ENCODE measurements at places on chromosomes 13 and 19.

- DNase-seq: no peak
Observed at GRCh38 chr19:50425581-50425980, 6.8 kb downstream of the SPIB start.

- no peak for DNase-seq
Observed at GRCh38 chr13:109610517-109610916, 175.9 kb downstream of the IRS2 start.

GRCh38 chr19:13974073-13974472 lies 21.8 kb downstream of the DCAF15 start:
- DNase-seq: no peak

DNA sequence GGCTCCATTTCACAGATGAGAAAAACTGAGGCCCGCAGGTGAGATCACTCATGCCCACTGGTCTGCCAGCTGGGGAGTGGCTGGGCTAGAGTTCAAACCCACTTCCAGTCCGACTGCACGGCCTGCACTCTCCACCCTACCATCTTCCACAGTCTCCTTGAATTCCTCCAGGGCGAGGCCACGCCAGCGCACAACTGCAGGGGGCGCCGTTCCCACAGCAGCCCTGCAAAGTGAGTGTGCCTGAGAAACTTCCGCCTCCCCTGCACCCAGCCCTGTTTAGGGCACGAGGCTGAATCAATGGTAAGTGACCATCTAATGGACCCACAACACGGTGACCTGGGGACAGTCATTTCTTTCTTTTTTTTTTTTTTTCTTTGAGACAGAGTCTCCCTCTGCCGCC lies 829 bp upstream of the ATCAY start:
- DNase-seq: no peak

DNA sequence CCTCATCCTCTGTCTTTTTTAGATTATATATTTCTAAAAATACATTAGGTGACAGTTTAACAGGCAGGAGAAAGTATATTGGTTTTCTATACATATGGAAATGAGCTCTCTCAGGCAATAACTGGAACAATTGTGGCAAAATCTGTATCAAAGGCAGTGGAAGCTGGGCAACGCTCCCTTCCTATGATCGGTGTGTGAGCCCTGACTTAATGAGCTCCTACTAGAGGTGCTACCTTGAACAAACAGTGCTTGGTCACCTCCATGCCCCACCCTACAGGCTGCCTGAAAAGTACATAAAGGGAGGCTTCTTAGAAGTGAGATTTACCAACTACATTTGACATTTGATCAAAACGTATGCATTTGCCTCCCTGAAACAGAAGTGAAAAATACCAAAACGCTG lies 185.3 kb downstream of the EFNB2 start:
- no peak for DNase-seq

- DNase-seq: no peak
Observed at GRCh38 chr13:40755082-40755700, 15.8 kb downstream of the MRPS31 start.

DNA sequence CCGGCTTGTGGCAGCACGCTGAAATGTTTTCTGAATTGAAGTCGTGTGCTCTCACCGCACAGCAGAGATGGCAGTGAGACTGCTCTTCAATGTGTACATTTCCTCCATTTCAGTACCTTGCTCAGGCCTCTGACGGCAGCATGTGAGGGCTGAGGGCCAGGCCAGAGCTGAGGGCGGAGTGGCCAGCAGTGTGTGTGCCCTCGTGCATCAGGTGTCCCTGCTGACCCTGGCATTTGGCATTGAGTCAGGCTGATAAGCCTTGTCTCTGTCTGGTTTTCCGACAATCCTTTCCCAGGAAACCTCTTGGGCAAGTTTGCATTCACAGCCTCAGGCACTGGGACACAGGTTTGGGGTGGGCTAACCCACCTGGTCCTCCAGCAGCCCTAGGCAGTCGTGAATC lies 62.3 kb downstream of the EFNB2 start:
- DNase-seq: no peak

DNA sequence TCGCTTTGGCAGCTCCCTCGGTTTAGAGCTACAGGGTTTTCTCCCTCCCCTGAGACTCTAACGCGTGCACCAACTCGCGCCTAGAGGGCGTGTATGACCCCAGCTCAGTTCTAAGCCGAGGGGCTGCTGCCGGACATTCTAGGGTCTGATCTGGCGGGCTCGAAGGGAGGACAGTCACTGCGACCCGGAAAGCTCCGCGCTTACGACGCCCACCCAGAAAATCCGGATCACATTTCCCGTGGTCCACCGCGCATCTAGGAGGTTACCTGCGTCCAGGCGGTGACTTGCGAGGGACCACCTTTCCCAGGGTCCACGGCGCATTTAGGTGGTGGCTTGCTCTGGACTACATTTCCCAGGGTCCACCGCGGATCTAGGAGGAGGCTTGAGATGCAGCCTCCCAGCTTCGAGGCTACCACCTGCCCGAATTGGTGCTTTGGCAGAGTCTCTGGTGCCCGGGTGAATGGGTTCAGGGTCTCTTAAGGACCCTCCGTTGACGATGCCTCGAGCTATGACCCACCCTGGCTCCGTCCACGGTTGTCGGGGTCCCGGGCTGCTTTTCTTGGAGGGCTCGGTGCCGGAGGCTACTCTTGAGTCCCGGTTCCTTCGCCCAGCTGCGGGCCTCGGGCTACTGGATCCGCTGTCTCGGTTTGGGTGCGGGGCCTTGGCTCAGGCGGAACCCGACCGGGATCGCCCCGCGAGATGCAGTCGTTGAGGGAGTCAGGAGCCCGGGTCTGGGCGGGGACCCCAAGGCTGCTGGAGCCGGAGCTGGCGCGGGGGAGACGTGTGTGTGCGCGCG lies 30.5 kb downstream of the ZNF146 start:
- DNase-seq: no peak

GRCh38 chr13:38180670-38181069 lies 169.0 kb upstream of the UFM1 start:
- DNase-seq: no peak

DNA sequence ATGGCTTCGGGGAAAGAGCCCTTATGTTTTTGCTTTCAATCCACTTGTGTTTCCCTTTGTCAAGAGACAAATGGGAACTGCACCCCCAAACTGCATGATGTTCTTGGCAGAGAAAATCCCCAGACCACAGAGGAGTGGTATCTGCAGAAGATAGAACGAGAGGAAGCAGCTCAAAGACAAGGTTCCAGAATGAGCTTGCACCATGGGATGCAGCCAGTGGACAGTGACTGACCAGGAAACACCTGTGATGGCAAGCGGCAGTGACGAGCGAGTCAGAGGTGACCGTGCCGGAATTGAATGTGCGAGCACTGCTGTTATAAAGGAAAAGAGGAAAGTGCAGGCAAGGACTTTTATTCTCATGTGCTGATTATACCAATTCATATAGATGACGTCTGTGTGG lies 46.3 kb downstream of the IRS2 start:
- DNase-seq: no peak

DNA sequence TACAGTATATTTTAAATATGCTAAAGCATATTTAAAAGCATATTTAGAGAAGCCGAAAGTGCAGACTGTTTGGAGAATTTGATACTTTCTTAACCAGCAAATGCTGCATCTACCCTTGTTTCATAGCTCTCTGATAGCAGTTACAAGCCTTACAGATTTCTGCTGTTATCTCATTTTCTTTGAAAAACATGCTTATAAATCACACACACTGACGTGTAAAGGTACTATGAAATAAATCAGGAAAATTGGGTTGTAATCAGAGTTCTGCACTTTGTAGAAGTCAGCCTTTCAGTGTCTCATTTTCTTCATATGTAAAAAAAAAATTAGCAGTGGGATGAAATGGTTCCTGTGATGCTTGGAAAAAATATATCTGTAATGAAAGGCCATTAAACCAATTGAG lies 1432.4 kb upstream of the ATXN8OS start:
- no peak for DNase-seq

GRCh38 chr13:110564472-110564985 lies 3.0 kb upstream of the RAB20 start:
- no peak for DNase-seq

DNA sequence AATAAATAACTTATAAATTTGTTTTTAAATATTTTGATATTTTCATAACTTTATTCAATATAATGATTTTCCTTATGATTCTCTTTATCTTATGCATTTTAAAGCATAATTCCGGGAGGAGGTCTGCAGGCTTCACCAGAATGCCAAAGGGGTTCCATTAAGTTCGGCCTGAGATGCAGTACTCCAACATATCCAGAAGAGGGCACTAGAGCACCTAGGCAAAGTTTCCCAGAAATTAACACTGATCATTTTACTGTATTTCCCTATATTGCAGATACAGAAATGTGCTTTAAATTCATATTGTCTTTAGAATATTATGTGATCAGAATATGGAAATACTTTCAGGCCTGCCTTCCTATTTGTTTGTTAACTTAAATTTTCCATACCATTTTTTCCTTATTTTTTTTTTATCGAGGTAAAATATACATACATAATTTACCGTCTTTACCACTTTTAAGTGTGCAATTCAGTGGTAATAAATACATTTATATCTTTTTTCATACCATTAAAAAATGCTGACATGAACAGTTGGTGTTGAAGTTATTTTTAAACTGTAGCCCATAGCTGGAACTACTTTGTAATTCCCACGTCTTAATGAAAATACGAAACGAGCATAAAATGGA lies 58.9 kb upstream of the TM9SF2 start:
- DNase-seq: peak; percentile 33

DNA sequence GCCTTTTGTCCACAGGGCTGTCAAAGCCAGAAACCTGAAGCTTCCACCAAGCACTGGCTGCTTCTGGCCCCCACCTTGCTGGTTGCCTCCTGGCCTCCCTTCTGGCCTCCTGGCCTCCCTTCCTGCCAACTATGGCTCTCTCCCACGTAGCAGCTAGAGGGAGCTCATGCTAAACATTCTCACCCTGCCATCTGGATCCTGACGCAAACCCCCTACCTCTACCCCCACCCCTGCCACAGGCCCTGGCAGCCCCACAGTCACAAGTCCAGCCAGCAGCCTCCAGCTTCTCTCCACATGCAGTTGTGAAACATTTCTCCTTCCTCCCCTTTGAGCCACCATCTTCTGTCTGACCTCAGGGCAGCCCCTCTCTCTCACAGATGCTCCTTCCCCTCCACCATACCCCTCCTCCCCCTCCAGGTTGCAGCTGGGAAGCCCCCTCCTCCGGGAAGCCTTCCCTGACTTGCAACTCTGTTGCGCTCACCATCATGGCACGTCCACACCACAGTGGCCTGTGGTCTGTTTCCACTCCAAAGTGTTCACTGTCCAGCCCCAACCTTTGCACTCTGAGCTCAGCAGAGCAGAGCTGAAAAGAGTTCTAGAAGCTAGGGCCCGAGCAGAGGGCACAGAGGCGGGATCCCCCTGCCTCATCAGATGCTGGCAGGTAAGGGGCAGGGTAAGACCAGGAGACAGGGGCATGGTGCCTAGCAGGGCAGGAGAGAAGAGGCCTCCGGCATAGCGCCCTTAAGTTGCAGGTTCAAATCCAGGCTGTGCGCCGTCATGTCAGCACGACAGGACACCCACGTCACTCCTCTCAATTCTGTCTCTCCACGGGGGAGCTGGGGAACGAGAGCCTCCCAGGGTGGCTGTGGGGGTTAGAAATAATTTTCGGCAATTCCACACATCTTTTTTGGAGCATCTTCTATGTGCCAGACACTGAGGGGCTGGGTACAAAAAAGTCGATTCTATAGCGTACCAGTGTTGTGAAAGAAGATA lies 7.3 kb downstream of the ADGRL1 start:
- DNase-seq: no peak

GRCh38 chr13:27404680-27405079 lies 19.7 kb upstream of the GTF3A start:
- no peak for DNase-seq

GRCh38 chr19:57118848-57119247 lies 937 bp upstream of the USP29 start:
- no peak for DNase-seq

GRCh38 chr19:35249146-35249847 lies 495 bp downstream of the LSR start:
- no peak for DNase-seq

DNA sequence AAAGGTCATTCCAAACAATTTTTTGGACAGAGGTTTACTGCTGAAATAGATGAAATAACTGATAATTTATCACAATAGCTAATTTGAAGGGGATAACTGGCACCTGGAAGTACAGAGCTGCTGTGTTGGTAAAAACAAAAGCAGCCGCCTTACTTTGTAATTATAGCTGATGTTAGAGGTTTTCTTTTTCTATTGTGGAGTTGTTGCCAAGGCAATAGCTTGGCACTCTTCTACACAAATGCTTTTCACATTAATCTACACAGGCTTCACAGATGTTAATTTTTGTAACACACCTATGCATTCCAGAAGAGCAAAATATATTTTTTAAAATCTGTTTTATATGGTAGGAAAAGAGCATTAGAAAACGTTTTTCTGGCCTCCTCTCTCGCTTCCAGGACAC lies 56.9 kb downstream of the LACC1 start:
- DNase-seq: no peak

DNA sequence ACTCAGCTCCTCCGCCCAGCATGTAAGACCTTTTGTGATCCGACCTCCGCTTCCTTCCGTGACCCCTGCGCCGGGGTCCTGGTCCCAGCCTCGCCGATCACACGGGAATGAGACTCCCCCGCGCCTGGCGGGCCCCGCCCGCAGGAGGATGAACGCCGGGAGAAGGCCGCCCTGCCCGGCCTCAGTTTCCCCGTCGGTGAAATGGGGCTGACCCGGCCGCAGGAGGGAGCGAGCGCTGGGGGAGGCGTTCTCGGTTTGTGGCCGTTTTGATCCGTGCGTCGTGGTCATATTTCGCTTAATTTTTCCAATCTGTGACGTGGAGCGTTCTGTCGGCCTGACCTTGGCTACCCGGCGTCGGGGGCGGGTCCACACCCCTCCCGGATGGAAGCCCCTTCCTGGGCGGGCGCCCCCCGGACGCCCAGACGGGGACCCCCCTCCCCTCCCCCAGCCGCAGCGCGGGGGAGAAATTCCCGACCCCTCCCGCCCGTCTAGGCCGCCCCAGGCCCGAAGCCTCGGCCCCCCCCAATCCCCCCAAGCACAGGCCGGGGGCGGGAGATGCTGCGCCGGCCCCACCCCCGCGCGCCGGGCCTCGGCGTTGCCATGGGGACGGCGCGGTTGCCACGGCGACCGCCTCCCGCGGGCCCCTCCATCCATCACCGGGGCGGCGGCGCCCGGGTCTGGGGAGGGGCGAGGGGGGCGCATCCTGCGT lies 11.1 kb downstream of the PALM start:
- DNase-seq: no peak

DNA sequence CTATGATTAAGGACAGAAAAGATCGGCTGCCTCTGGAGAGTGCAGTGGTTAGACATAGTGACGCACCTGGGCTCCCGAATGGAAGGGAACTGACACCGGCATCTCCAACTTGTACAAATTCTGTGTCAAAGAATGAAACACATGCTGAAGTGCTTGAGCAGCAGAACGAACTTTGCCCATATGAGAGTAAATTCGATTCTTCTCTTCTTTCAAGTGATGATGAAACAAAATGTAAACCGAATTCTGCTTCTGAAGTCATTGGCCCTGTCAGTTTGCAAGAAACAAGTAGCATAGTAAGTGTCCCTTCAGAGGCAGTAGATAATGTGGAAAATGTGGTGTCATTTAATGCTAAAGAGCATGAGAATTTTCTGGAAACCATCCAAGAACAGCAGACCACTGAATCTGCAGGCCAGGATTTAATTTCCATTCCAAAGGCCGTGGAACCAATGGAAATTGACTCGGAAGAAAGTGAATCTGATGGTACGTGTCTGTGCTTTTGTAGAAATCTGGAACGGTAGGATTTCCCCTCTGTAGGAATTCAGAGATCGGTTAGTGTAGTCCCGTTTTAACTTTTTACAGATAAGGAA lies 16.9 kb downstream of the ERCC5 start:
- no peak for DNase-seq

All from activated naive CD4-positive, alpha-beta T cell (primary cell).